Stimulated activated naive B cell treated with anti-CD40 and anti-IgM and Interleukin-4, amounts not matched to agents 10 μg/mL and 1 μg/mL and 100 μg/mL, for 72 hours (primary cell): ENCODE measurements at places on chromosomes 3 and 15.
A peak's percentile ranks its signal among the peaks of the same experiment; 100 is the strongest.

GRCh38 chr15:42064271-42064670 lies 30.1 kb downstream of the PLA2G4D start:
- no peak for DNase-seq
- H3K4me3 ChIP-seq: no peak overlapping the region
- H3K36me3 ChIP-seq: no peaks in the 10 kb centered on the region

DNA sequence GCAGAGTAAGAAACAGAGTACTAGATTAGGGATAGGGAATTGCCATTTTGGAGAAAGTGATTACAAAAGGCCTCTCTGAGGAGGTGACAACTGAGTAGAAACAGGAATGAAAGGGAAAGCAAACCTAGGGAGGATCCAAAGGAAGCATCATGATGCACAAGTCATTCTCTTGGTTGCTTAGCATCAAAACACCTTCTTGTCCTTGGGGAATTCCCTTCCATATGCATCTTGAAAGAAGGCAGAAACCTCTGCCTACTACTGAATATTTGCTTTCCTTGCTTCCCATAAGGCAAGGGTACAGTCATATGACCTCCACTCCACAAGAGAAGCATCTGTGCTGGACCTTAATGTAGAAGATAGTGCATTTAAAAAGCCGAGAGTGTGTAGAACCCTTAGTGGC lies 24.1 kb downstream of the GABPB1 start:
- H3K27ac ChIP-seq: no peak overlapping the region
- peaks cover 7% of the 10 kb centered on the region for H3K36me3 ChIP-seq
- H3K27me3 ChIP-seq: no peaks in the 10 kb centered on the region
- H3K4me3 ChIP-seq: no peak overlapping the region

- peaks cover 27% of the 10 kb centered on the region for H3K4me1 ChIP-seq
- no peak overlapping the region for H3K4me3 ChIP-seq
- H3K36me3 ChIP-seq: peaks cover 11% of the 10 kb centered on the region
- no peaks in the 10 kb centered on the region for H3K27me3 ChIP-seq
These were observed 113.9 kb downstream of the LPP start for GRCh38 chr3:188267790-188268335.

GRCh38 chr3:7745711-7746110 lies 755.9 kb upstream of the LMCD1 start:
- no peaks in the 10 kb centered on the region for H3K4me1 ChIP-seq
- no peaks in the 10 kb centered on the region for H3K27me3 ChIP-seq
- no peak for DNase-seq
- no peak overlapping the region for H3K4me3 ChIP-seq
- H3K36me3 ChIP-seq: no peaks in the 10 kb centered on the region

GRCh38 chr3:86867982-86868381 lies 123.0 kb downstream of the VGLL3 start:
- H3K36me3 ChIP-seq: no peaks in the 10 kb centered on the region
- no peak for DNase-seq
- no peaks in the 10 kb centered on the region for H3K4me1 ChIP-seq
- no peaks in the 10 kb centered on the region for H3K27me3 ChIP-seq
- no peak overlapping the region for H3K4me3 ChIP-seq

- peaks cover 2% of the 10 kb centered on the region for H3K4me1 ChIP-seq
- no peak overlapping the region for H3K4me3 ChIP-seq
- DNase-seq: no peak
These were observed 26.9 kb upstream of the LINGO1 start for GRCh38 chr15:77659350-77660321.

- H3K4me3 ChIP-seq: no peak overlapping the region
- peaks cover 5% of the 10 kb centered on the region for H3K4me1 ChIP-seq
- H3K27me3 ChIP-seq: peaks cover 7% of the 10 kb centered on the region
- DNase-seq: no peak
- no peak overlapping the region for H3K27ac ChIP-seq
These were observed 11.9 kb upstream of the SCG3 start for GRCh38 chr15:51669381-51669780.

GRCh38 chr3:188153437-188154013 lies 432 bp upstream of the LPP start:
- DNase-seq: no peak
- peaks cover 78% of the 10 kb centered on the region for H3K4me1 ChIP-seq
- H3K4me3 ChIP-seq: peak overlapping the region; percentile 98
- peak overlapping the region; percentile 97 for H3K27ac ChIP-seq

DNA sequence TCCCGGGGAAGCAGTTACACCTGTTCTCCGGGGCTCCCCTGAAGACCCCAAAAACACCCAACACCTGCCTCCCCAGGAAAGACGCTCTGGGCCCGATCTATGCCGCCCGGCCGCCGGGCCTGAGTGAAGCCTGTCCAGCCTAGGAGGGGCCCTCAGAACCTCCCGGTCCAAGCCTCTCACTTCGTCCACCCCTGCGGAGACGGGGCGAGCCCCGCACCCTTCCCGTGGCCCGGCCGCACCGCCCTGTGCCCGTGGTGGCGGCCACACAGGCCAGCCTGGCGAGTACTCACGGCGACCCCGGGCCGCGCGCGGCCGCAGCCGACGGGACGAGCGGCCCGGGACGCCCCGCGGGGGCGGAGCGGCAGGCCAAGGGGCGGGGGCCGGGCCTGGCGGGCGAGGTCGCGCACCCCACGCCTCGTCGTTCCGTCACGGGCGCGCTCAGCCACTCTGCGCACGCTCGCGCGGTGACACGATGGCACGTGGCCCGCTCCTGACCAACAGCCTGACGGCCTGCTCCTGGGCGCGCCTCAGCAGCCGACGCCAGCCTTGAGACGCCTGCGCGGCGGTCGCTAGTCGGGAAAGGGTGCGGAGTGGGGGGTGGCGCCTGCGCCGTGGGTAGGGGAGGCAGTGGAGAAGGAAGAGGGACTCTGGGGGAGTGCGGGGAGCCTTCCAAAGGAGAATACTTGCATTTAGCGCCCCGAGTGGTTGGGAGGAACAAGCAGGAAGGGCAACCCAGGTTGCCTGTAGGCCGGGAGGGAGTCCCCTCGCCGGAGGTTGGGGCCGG lies at the start of gene PARP6:
PARP6 (minus strand) TSS at position 342 of the 784 bp plus-strand sequence. CDS start 5,077 bp downstream, outside the sequence.
- H3K27ac ChIP-seq: peak within 1 kb of the TSS; percentile 93
- peaks cover 41% of the 10 kb centered on the region for H3K4me1 ChIP-seq
- H3K27me3 ChIP-seq: no peaks in the 10 kb centered on the region
- peaks cover 8% of the 10 kb centered on the region for H3K36me3 ChIP-seq

GRCh38 chr15:95327661-95328060 lies 1002.8 kb upstream of the NR2F2 start:
- no peaks in the 10 kb centered on the region for H3K4me1 ChIP-seq
- H3K4me3 ChIP-seq: no peak overlapping the region
- H3K36me3 ChIP-seq: no peaks in the 10 kb centered on the region
- H3K27ac ChIP-seq: no peak overlapping the region
- peaks cover 27% of the 10 kb centered on the region for H3K27me3 ChIP-seq
- no peak for DNase-seq

DNA sequence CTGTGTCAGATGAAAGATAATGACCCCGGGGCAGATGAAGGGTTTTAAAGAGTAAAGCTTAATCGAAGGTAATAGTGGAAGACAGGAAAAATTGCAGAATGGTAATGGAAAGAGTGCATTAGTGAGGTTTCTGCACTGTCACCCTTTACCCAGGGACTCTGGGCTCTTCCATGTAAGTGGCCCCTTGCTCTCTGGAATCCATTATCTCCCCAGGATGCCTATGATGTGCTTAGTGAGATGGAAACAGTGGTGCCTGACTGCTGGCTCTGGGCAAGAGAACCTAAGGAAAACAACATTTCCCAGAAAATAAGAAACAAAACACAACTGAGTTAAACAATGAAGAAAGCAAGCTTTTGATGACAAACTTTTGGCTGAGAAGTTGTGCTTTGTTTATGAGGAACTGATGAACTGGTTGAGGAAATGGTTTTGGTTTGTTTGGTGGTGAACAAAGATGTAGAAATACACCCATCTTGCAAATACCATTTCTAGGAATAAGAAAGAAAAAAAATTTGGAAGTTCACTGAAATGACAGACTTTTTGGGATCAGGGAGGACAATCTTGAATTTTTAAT lies 119.9 kb upstream of the RASGRP1 start:
- DNase-seq: no peak
- no peak overlapping the region for H3K27ac ChIP-seq
- no peak overlapping the region for H3K4me3 ChIP-seq
- H3K36me3 ChIP-seq: no peaks in the 10 kb centered on the region
- no peaks in the 10 kb centered on the region for H3K27me3 ChIP-seq
